ENCODE measurements at places on chromosomes 7 and 10.

GRCh38 chr10:72257051-72257892 lies 16.5 kb upstream of the DDIT4 start:
- DNase-seq: peak; percentile 49

GRCh38 chr7:105084581-105084980 lies 70.6 kb downstream of the KMT2E start:
- DNase-seq: no peak

- DNase-seq: no peak
Observed at GRCh38 chr7:45328403-45328981, 170.9 kb downstream of the RAMP3 start.

DNA sequence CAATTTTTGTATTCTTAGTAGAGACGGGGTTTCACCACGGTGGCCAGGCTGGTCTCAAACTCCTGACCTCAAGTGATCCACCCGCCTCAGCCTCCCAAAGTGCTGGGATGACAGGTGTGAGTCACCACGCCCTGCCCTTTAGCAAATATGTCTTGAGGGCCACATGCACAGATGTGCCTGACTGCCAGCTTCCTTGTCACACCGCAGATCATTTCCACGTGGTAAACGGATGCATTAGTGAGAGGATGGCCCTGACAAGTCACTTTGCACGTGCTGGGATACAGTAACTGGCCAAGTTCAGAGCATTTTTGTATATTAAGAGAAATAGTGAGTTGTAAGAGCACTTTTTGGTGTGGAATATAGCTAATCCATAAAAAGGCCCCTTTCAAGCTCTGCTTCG lies 44.3 kb upstream of the FAM180A start:
- no peak for DNase-seq

GRCh38 chr7:150961510-150962289 lies 16.4 kb downstream of the KCNH2 start:
- DNase-seq: no peak

DNA sequence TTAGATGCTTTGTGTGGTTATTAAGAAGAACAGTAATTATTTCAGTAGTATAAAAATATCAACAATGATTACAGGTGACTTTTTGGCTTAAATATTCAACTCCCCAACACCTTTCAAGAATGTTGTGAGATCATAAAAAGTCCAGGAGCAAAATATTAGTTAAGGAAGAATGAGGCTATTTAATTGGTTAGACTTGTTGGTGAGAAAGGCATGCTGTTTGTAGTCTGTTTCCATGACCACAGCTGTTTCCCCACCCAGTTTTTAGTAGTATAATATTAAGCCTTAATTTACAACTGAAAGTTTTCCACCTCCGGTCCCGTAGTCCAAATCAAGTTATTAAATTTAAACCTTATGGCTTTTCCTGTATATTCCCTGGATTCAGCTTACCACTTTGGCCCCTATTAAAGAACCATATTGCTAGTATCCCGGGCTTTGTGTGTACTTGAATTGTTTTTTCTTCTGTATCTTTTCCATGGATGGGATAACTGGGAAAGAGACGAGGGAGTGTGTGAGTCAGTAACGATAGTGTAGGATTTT lies 133.3 kb downstream of the CELF2 start:
- DNase-seq: no peak

DNA sequence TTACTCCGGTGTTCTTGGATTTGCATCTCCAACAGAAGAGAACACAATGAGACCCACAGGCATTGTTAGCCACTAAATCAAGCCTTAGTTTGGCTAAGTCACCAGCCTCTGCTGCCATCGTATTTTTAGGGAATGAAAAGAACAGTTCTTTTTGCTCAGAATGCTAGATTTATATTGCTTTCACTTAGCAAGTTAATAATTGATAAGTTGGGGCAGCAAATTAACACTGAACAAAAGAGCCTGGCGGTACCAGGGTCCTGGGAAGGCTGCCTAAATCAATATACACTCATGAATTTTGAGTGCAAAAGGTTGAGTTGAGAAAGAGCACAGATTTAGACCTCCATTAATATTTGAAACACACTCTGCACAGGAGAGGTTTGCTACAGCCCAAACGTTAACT lies 767.7 kb downstream of the TYW1 start:
- no peak for DNase-seq

- peak; percentile 42 for DNase-seq
Observed at GRCh38 chr7:98283887-98284222, 2.4 kb downstream of the BRI3 start.

DNA sequence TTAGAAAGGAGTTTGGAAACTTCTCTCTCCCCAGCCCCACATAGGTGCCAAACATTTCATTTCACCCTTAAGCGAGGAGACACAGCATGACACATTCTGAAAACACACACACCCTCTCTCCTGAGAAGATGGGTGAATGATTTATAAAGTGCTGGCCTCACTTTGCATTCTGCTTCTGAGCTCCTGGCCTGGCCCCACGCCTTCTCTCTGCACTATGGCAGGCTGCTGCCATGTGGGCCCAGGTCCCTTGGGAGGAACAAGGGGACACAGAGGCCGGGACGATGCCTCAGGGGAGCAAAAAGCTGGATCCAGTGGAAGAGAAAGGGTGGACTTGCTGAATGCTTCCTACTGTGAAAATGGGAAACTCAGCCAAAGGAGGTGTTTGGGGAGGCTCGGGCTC lies 56.0 kb downstream of the CPXM2 start:
- no peak for DNase-seq

DNA sequence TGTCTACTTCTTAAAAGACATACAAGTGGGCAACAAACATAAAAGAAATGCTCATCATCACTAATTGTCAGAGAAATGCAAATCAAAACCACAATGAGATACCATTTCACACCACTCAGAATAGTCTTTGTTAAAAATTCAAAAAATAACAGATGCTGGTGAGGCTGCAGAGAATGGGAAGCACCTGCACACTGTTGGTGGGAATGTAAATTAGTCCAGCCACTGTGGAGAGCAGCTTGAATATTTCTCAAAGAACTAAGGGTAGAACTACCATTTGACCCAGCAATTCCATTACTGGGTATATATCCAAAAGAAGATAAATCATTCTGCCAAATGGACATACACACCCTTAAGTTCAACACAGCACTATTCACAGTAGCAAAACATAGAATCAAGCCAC lies 61.8 kb upstream of the STEAP1 start:
- DNase-seq: no peak

GRCh38 chr10:96097865-96098264 lies 32.2 kb upstream of the ZNF518A start:
- DNase-seq: no peak

DNA sequence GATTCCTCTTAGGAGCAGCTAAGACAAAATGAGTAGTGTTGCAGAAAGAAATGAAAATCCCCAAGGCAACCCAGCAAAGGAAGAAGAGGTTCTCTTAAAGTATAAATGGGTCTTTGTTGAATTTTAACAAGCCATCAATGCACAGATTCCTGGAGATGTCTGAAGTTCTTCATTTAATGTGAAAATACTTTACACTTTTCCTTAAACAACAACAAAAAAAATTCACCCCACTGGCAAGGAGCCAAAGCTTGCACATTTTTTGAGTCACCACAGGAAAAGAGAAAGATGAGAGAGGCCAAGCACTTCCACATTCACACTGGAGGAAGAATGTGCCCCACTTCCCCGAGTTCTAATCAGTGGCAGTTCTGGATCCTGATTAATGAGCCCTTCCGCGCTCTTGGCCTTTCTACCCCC lies 286.4 kb upstream of the MEOX2 start:
- DNase-seq: no peak

GRCh38 chr10:92327445-92328433 lies 36.8 kb downstream of the MARCHF5 start:
- no peak for DNase-seq

DNA sequence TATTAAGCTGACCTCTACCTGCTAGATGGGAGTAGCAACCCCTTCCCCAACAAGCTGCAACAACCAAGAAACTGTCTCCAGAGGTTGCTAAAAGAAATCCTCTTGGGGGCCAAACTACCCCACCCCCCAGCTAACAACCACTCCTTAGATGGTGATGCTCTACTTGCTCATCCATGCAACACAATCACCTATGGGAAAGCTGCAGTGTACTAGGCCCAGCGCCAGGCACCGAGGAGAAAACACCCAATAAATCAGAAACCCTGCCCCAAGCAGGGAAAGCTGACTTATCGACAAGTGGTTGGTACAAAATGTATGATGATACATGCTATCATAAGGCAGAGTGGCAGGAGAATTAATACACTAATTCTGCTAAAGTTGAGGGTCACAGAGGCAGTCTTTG lies 17.3 kb downstream of the SLC25A13 start:
- no peak for DNase-seq

- no peak for DNase-seq
Observed at GRCh38 chr7:67311901-67312300, 315.3 kb downstream of the TYW1 start.

DNA sequence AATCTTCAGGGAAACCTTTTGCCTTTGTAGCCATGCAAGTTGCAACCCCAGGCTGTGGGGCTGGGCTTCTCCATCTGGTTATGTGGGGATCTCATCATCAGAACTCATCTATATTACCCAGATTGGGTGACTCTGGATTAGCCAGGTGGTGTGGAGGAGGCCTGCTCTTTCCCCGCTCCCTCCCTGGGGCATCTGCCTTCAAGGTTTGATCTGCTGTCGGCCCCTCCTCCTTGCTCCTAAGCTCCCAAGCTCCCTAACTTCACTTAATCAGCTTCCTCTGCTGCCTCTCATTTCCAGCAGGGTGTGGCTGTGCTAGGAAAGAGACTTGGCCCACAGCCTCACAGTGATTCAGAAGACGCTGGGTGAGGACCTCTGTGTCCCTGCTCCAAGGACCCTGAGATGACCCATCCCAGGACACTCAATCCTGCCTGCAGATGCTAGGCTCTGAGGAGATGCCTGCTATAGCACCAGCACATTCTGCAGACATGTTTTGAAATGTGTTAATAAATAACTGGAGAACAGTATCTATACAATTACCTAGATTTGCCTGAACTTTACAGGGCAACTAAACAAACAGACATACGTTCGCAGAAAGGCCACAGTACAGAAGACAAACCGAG lies 392.1 kb upstream of the PODXL start:
- no peak for DNase-seq

DNA sequence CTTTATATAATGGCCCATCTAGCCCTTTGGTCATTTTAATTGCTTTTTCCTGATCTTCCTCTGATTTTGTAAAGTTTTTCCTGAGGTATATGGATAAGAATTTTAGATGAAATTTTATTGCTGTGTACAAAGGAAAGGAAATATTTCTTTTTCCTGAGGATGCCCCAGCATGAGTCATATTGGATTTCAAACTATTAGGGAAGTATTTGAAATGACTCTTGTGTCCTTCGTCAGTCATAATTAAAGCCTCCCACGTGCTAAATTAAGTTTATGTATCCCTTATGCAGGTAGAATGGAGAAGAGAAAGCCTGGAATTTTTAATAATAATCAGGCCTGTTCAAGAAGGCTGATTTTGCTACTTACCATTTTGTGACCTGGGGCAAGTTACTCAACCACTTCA lies 82.6 kb upstream of the GLI3 start:
- no peak for DNase-seq

DNA sequence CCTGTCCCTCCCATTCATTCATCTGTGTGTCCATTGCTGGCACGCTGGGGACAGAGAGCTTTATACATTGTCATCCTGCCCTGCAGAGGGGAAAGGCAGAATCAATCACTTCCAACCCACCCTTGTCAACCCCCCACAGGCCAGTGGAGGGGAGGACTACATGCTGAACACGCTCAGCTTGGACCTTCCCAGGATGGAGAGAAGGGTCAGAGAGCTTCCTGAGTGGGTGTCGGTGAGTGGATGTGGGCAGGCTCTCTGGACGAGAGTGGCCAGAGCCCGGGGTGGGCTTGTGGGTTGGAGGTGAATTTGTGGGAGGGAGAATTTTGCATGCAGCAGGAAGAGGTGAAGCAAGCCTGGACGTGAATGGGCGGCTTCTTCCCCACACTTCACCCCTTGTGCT lies 93.9 kb downstream of the DNAJB6 start:
- no peak for DNase-seq

GRCh38 chr10:102342958-102343357 lies 52.5 kb upstream of the NFKB2 start:
- no peak for DNase-seq

GRCh38 chr10:59719374-59719773 lies 9.7 kb upstream of the SLC16A9 start:
- DNase-seq: no peak

DNA sequence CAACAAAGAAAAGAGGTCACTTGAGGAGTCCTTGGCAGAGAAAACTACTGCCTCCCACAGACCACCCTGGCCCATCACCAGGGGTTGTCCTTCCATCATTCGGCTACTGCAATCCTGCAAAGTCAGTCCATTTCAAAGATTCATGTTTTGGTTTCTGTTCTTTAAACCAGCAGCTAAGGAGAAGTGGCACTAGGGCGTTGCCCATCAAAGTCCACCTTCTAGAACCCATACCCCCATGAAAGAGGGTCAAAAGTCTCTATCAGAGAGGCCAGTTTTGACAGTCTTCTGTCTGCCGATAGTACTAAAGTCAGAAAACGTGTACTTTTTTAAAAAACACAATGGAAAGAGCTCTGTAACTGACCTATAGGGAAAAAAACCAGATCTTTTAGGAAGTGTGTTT lies 14.4 kb downstream of the CCDC6 start:
- no peak for DNase-seq

DNA sequence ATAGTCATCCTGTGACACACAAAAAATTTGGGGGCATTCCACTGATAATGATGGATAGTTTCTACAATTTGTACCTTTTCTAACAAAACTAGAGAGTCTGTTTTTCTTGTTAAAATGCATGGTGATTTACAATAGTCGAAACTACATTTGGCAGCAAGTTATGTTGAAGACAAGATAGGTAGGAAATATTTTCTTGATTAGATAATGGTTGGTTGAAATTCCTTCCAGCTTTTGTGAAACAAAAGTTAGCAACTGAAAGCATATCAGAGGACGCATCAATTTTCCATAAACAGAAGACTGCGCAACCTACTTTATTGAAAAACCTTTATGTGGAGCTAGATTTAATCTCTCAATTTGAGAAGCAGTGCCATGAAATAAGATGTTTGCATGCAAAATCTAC lies 155.8 kb upstream of the GLI3 start:
- no peak for DNase-seq

- no peak for DNase-seq
Observed at GRCh38 chr7:104968648-104969047, 45.4 kb upstream of the KMT2E start.

DNA sequence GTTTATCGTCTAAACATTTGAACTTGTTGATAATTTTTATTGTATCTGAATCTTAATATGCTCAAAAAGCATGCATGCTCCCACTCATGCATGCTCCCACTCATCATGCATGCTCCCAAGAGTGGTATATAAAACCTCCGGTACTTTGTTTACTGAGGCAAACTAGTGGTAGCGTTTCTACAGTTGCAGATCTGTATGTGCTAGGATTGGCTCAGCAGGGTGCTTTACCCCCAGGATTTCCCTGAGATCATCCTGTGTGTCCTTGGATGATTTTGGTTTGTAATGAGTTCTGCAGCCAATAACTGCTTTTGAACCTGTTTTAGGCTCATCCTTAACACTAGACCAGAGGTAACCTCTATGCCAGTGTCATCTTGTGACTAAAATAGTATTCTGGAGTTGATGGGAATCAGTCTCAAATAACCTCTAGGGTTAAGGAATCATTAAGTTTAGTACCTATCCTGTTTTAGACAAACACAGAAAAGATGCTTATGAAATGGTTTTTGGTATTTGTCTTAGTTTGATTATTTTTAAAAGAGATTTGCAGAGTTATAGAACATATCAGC lies 40.4 kb downstream of the PHTF2 start:
- DNase-seq: peak; percentile 29

GRCh38 chr7:138316421-138317043 lies 143.5 kb upstream of the TRIM24 start:
- no peak for DNase-seq

GRCh38 chr10:126459032-126459831 lies 71.0 kb upstream of the ADAM12 start:
- no peak for DNase-seq
